ENCODE measurements at places on chromosomes 2 and 18. TPM values are rescaled to one million over a fixed set of nuclear protein-coding genes. Genes with fewer than 3 reads are reported as not detected.

Gene EXOC6B
- 7.4 TPM for total RNA-seq

Gene ATP6V1C2
- total RNA-seq = 0.15 TPM

Gene CDH2
- 60.1 TPM for total RNA-seq

Gene CNDP1
- not detected for total RNA-seq

Gene CAPN14
- total RNA-seq = 0.05 TPM

Gene PID1
- total RNA-seq = 3.3 TPM

Gene DNAJC5G
- total RNA-seq = not detected

Gene RSAD2
- 0.15 TPM for total RNA-seq

Gene SP110
- total RNA-seq = 7.4 TPM

Gene LAPTM4A
- total RNA-seq = 277 TPM

Gene SLC4A3
- 3.2 TPM for total RNA-seq

Gene PCARE
- total RNA-seq = not detected

Gene ANKRD30BL
- not detected for total RNA-seq

Gene SLC8A1
- total RNA-seq = 0.29 TPM

Gene UPP2
- not detected for total RNA-seq

Gene ABCG8
- total RNA-seq = not detected

Gene ACVR1C
- total RNA-seq = not detected

Gene CCDC74B
- total RNA-seq = 4.2 TPM
